CD4-positive, alpha-beta T cell treated with Interleukin-2 at 100 ng/mL for 4 hours (primary cell): ENCODE measurements at places on chromosomes 7 and 10.

DNA sequence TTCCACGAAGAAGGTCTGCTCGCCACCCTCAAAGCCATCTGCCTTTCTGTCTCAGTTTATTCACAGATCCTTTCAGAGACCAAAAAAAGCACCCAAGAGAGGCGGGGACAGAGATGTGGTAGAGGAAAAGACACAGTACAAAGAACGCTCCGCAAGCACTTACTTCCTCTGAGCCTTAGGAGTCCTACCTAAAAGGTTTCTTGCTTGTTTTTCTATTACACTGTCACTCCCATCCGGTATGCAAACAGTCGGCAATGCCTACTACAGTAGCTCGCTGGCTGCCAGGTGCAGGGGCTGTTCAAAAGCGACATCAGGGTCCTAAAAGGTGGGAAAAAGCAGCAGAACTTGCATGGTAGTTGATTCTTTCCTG is 816 bp downstream of the TECPR1 start:
- DNase-seq = peak; percentile 59

DNA sequence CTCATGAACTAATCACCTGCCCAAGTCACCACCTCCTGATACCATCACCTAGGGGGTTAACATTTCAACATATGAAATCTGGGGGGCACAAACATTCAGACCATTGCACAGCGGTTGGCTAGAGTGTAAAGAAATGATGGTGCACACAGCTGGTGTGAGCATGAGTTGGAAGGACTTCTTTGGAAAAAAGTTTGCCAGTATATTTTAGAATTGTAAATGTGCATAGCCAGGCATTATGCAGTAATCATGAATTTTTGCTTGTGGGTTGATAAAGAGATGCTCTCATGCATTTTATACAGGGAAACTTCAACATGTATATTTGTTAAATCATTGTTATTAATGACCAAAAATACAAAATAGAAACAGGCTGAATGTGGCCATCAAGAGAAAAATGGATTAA is 100.0 kb downstream of the VWC2 start:
- no peak for DNase-seq

DNA sequence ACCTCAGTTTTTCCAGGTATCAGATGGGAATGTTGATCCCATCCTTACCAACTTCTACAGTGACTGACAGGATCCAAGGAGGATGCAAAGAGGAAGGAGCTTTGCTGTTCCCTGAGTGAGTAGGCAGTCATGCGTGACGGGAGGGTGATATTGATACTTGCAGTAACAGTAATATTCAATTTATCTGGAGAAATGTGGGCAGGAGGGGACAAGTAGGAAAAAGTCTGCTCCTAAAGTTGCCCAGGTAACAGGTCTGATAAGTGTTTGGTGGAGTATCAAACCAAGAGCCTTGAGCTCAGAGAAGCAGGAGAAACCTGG is 3.3 kb upstream of the ZCCHC24 start:
- DNase-seq = no peak

DNA sequence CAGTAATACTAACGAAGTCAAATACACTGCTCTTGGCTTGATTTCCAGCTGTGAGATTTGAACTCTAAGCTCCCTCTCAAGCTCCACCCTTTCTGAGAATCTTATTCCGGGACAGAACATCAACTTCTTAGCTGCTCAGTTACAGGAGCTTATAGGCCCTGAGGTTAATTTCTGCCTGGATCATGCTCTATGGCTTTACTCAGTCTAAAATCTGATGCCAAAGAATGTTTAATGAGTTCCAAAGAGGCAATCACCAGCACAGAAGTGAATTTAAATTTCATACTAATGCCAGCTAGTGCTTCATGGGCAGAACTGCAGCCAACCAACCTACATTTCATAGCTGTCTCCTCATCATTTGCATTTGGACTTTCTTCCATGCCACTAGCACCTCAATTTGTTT is 707.2 kb downstream of the MAGI2 start:
- no peak for DNase-seq

GRCh38 chr7:106199813-106200364 is 84.9 kb downstream of the NAMPT start:
- DNase-seq = no peak

- DNase-seq = no peak
Observed at GRCh38 chr7:121034929-121035328, 46.4 kb downstream of the CPED1 start.

DNA sequence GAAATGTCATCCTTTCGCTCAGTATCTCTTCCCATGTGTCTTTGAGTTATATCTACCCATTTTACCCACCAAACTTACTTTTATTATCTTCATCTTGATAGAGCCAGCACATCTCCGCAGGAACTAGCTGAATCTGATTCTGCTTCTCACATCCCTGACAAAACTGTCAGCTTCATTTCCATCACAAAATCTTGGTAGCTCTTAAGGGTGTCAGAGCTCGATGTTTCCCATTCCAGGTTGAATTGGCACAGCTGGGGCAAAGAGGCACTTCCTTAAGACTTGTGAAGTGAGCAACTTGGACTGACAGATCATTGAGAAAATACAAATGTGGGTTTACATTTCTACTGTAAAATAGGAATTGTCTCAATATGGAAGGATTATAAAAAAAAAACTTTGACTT is 434.5 kb downstream of the SUGCT start:
- no peak for DNase-seq

DNA sequence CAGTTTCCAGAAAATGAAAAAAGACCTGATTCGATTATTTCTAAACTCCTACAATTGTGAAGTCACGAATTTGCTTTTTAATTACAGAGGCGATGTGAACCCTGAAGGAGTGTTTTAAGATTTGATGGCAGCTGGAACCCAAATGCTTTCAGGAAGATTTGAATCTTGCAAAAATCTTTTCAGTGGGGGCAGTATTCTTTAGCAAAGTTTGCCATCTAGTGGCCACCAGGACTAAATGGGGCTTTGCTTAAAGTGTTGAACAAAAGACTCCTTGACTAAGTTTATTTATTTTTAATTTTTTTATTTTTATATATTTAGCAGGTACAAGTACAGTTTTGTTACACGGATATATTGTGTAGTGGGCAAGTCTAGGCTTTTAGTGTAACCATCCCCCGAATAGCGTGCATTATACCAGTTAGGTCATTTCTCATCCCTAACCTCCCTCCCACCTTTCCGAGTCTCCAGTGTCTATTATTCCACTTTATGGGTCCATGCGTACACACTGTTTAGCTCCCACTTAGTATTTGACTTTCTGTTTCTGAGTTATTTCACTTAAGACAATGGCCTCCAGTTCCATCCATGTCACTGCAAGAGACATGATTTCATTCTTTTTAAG is 98.8 kb downstream of the CACNB2 start:
- peak; percentile 5 for DNase-seq

DNA sequence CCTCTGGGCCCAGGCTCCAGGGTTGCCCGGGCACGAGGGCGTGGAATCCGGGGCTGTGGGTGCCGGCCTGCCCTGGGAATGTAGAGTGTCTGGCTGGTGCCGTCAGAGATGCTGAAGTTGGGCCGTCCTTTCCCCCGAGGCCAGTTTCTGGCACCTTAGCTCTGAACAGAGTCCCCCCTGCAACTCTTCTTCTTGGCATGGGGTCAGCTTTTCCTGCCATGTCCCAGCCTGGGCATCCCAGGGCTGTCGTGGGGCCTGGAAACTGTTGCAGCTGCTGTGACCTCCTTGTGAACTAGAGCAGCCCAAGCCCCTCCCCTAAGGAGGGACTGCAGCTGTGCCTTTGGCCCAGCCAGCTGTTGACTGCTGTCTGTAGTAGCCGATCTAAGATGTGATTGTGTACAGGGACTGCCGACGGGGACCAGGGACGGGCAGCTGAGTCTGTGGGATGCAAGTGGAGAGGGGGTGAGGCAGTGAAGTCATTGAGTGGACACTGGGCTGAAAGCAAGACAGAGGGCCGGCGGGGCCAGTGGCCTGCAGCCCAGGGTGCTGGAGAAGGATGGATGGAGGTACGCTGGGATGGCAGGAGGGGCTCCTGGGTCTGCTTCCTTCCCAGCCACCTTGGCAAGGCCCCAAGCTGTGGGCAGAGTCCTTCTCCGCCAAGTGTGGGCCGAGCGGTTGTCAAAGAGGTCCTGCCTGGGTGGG is 35.8 kb downstream of the GBX1 start:
- DNase-seq = no peak

DNA sequence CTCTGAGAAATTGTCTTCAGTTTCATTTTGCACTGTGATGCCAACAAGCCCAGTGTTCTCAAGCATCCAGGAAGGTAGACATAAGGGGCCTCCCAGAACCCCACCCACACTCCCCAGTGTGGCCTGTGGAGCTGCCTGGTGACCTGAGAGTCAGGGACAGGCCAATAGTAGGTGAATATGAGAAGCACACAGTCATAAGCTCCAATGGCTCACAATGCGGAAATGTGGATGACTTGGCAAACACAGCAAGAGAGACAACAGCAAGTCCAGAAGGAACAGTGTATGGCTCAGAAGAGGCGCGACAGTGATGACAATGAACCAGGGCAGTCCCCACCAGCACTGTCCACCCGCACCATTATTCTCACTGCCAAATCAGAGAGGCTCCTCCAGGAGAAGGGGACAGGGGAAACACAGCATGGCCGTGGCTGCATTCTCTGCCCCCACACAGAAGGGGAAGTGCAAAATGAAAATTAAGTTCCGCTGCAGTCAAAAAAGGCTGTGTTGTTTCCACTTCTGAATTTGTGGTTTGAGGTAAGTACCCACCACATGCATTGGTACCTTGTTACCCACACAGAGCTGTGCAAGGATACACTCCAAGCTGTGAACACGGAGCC is 419.8 kb downstream of the GRID1 start:
- DNase-seq = no peak

DNA sequence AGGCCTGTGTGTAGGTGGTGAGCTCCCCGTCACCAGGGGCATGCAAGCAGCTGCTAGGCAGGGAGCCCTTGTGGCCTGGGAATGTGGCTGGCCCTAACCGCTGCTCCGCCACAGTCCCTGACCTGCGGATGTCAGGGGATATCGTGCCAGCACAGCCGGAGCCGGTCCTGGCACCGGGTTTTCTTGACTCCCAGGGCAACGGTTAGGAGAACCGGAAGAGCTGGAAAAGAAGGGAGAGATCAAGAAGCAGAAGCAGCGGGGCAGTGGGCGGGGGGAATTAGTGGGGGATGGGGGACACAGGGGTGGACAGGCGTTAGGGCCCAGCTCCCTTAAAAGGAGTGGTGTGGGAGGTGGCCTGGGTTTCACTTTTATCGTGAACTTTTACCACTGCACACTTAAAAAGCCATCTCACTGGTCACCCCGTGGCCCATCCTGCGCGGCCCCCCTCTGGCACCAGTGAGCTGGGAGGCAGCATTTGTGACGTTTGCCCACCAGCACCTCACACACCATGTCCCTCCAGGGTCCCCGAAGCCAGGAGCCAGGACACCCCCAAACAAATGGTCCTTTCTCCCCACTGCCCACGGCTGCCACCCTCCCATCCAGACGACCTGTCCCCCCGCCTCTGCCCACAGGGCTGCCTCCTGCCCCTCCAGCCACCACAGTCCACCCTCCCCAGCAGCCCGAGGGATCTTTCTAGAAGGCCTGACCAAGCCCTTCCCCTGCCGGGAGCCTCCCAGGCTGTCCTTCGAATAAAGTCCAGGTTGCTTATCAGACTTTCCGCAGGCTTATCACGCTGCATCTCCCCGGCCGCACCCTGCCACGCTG is 1.8 kb upstream of the MICALL2 start:
- DNase-seq = no peak

DNA sequence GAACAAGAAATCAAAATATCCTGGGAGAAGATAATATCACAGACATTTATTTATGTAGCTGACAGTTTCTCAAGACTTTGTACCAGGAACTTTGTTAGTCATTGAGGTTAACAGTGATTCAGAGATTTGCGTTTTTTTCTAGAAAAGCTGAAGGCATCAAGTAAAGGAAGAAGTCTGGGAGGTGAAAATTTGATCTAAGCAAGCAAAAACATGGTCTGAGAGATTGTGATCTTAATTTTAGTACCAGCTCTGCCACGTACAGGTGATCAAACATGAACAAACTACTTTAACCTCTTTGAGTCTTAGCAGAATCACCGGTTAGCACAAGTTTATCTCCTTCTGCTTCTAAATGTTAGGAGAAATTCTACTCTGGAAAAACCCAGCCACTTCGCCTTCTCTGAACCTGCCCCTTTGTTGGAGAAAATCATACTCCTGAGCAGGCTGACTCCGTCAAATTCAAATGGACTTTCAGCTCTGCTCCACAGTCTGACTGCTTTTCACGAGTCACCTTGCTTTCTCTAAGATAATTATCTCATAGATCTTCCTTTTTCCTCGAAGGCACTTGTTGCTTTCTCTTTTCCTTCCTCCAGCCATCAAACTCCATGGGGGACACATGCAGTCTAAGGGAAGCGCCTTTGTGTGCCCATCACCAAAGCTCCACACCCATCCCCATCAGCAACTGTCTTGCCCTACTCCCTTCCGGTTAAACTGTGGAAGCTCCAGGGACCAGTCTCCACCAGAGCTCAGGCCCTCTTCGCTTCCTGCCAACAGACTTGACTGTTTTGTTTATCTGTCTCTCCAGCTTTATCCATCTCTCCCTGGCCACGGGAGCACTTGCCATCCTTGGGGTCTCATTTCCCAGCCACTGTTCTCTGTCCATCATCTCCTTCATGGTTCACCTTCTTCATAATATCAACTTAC is 86.3 kb downstream of the PRKCQ start:
- peak; percentile 85 for DNase-seq

DNA sequence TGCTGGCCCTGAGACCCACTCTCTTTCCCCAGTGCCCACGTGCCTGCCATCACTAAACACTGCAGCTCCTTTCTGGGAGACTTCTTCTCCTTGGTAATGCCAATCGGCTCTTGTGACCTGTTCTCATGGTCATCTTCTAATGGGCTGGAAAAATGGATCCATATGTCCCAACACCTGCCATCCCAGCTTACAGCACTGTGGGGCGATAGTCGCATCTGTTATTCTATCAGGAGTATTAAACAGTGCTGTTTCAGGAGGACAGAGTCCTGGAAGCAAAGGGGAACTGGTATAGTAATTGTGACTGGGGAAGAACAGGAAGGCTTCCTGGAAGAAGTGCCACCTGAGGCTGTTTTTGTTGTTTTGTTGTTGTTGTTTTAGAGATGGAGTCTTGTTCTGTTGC is 411.2 kb downstream of the GLRX3 start:
- no peak for DNase-seq

GRCh38 chr7:106895246-106895864 is 30.3 kb downstream of the PIK3CG start:
- DNase-seq = no peak

DNA sequence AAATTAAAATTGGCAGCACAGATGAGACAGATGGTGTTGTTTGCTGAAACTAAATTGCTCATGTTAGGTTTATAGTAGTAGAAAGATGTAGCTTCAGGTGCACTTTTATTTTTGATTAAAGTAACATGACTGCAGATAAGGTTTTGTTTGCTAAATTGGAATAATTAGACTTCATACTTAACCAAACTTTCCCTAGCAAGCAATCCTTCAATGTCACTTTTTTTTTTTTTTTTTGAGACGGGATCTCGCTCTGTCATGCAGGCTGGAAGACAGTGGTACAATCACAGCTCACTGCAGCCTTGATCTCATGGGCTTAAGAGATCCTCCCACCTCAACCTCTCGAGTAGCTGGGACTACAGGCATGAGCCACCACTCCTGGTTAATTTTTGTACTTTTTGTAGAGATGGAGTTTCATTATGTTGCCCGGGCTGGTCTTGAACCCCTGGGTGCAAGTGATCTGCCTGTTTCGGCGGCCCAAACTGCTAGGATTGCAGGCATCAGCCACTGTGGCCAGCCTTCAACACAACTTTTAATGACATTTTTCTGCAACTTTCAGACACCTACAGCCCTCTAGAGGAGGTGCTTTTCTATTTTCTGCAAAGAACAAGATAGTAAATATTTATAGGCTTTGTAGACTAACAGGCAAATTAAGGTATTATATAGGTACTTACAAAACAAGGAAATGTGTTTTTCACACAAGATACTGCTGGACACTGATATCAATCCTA is 84.8 kb upstream of the CCNY start:
- DNase-seq = no peak

GRCh38 chr10:22803261-22803885 is 89.0 kb upstream of the PIP4K2A start:
- no peak for DNase-seq
